ENCODE measurements at places on chromosomes 12 and 14. TPM values are rescaled to one million over a fixed set of nuclear protein-coding genes. Genes with fewer than 3 reads are reported as not detected.

- DNase-seq: no peak
These were observed 14.6 kb upstream of the CABP1 start for GRCh38 chr12:120625557-120626419.

- no peak for DNase-seq
These were observed 16.9 kb downstream of the ASB2 start for GRCh38 chr14:93959239-93960107.

- no peak for DNase-seq
These were observed 99.0 kb downstream of the SETD3 start for GRCh38 chr14:99381688-99382060.

DNA sequence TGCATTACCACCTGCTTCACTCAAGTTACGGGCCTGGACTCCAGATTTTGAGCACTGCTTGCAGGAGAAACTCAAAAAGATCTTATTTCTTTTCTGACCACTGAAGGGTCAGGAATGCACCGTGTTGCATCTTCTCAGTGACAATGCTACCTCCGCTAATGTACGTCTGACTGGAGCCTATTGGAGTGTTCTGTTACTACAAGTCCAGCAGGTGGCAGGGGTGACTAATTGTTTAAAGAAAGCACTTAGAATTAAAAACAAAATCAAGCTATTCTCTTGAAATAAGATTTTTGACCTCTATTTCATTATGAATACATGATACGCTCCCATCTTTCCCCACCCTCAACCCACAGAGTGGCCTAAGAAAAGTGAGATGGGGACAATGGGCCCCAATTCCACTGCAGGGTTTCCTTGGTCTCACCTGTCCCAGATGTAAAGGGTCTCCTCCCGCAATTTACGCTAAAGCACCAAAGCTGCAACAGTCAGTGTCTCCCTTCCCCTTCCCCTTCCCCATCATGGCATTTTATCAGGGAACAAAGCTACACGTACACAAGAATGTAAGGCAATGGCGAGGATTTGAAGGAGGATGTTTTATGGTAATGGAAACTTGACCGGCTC, 2.2 kb downstream of the TBPL2 start:
- peak; percentile 10 for DNase-seq

- DNase-seq: no peak
These were observed 132.9 kb downstream of the ATP23 start for GRCh38 chr12:58074259-58074658.

The TMCC3 gene
- polyA plus RNA-seq: 4.7 TPM

The RNF34 gene
- 35.3 TPM for polyA plus RNA-seq
